ENCODE measurements at places on chromosomes 7 and 10. TPM values are rescaled to one million over a fixed set of nuclear protein-coding genes. Genes with fewer than 3 reads are reported as not detected.

Gene CPA4
- total RNA-seq: not detected

Gene PPP1R17
- total RNA-seq: 3.0 TPM

Gene TDRD1
- total RNA-seq: 0.25 TPM

Gene CALD1
- 27.5 TPM for total RNA-seq

Gene NKX1-2
- total RNA-seq: 0.25 TPM

Gene SRGN
- total RNA-seq: 16.2 TPM

Gene KBTBD2
- total RNA-seq: 91.7 TPM

Gene TMEM130
- 8.9 TPM for total RNA-seq

Gene MYOF
- total RNA-seq: 4.7 TPM

Gene LGI1
- 19.7 TPM for total RNA-seq

Gene SSC4D
- 1.2 TPM for total RNA-seq

Gene PTN
- total RNA-seq: 185 TPM

Gene FBH1
- total RNA-seq: 38.8 TPM

Gene HACD1
- total RNA-seq: 14.0 TPM

Gene RET
- 2.2 TPM for total RNA-seq

Gene TCF7L2
- total RNA-seq: 3.0 TPM

Gene STRIP2
- total RNA-seq: 9.6 TPM

Gene ZNF775
- 9.3 TPM for total RNA-seq

Gene SUGCT
- total RNA-seq: 0.98 TPM

Gene PALD1
- 4.9 TPM for total RNA-seq

Gene ENKUR
- 3.7 TPM for total RNA-seq

Gene VWDE
- total RNA-seq: 0.25 TPM

Gene NKX2-3
- total RNA-seq: under 0.01 TPM

Gene CCAR1
- 41.1 TPM for total RNA-seq

Gene TCERG1L
- 2.0 TPM for total RNA-seq

Gene CALY
- total RNA-seq: 13.3 TPM

Gene GATA3
- total RNA-seq: under 0.01 TPM

Gene ELMO1
- total RNA-seq: 59.3 TPM

Gene GPC2
- total RNA-seq: 44.3 TPM

Gene UBE3C
- 68.4 TPM for total RNA-seq

Gene EGR2
- total RNA-seq: 0.74 TPM

Gene TRIL
- 13.0 TPM for total RNA-seq

Gene TMEM236
- total RNA-seq: under 0.01 TPM

Gene TAS2R5
- total RNA-seq: 1.5 TPM

Gene GRID1
- 8.6 TPM for total RNA-seq

Gene ASCC1
- 35.9 TPM for total RNA-seq

Gene NEUROD6
- 325 TPM for total RNA-seq

Gene WDR86
- 51.1 TPM for total RNA-seq

Gene HPS6
- 14.8 TPM for total RNA-seq

Gene GAD2
- 19.2 TPM for total RNA-seq

Gene SLC39A12
- total RNA-seq: 2.2 TPM

Gene GALNT17
- 26.3 TPM for total RNA-seq

Gene MARVELD1
- total RNA-seq: 3.0 TPM

Gene CCDC3
- 17.2 TPM for total RNA-seq

Gene PAX4
- not detected for total RNA-seq

Gene ASNS
- total RNA-seq: 47.9 TPM

Gene CNNM1
- total RNA-seq: 3.4 TPM

Gene LOXL4
- 0.25 TPM for total RNA-seq

Gene ITGA8
- 3.2 TPM for total RNA-seq

Gene UPK3BL2
- 3.2 TPM for total RNA-seq
